ENCODE measurements at places on chromosomes 1 and 21.
A peak's percentile ranks its signal among the peaks of the same experiment; 100 is the strongest.

DNA sequence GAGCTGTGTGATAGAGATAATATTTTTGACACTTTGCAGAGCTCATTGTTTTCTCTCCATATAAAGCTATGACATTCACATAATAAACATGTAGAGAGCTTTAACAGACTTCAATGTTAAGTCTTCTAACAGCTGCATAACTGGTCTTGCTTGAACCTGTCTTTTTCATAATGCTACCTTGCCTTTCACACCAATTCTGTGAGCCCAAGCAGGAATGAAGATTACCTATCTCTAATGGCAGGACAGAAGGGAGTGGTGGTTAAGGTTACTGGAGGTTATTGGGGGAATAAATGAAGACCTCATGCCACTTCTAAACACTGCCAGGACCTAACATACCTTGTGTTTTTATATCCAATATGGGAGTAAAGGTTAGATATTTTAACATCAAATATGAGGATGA, 2.3 kb upstream of the CD55 start:
- no peak for DNase-seq

DNA sequence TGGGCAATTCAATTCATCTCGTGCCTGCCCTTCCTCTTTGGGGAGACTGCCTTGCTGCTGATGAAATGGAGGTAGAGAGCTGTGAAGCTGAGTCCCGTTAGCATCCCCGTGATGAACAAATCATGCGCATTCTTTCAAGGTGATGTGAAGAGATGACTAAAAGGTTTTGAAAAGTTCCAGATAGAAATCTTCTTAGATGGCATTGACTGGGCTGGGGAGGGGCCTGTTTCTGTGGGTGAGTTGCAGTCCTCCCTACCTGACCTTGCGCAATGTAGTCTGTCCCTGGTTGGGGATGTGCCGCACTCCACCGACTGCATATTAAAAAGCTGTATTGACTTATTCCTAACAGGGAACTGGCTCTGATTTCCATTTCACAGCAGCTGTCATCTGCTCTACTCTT, 49.6 kb downstream of the ST6GALNAC3 start:
- no peak for DNase-seq

DNA sequence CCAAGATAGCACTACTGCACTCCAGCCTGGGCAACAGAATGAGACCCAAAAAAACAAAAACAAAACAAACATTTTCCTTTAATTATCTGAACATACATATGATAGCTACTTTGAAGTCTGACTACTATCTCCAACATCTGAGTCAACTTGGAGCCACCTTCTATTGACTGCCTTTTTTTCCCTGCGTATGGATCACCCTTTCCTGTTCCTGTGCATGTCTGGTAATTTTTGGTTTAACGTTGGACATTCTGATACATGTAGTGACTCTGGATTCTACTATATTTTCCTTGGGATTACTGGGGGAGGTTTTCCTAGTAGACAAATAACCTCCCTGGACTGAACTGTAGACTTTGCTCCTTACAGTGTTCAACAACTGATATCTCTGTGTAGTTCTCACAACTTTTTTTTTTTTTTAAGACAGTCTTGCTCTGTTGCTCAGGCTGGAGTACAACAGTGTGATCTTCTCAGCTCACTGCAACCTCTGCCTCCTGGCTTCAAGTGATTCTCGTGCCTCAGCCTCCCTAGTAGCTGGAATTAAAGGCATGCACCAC, 70.3 kb downstream of the KIAA0319L start:
- DNase-seq = no peak

DNA sequence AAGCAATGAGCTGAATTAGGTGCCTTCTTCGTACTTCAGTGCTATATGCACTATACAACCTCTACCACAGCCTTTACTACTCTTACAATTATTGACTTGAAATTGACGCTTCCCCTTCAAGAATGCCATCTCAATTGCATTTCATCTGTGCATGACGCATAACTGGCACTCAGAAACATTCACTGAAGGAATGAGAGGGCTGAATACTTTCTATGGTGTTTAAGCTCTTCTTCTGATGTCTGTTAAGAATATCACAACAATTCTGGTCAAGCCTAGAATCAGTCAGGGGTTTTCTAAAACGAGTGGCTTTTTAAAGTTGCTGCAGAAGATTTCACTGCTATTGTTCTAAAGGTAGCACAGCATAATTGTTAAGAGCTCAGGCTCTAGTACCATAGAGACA, 11.5 kb downstream of the DENND1B start:
- no peak for DNase-seq

DNA sequence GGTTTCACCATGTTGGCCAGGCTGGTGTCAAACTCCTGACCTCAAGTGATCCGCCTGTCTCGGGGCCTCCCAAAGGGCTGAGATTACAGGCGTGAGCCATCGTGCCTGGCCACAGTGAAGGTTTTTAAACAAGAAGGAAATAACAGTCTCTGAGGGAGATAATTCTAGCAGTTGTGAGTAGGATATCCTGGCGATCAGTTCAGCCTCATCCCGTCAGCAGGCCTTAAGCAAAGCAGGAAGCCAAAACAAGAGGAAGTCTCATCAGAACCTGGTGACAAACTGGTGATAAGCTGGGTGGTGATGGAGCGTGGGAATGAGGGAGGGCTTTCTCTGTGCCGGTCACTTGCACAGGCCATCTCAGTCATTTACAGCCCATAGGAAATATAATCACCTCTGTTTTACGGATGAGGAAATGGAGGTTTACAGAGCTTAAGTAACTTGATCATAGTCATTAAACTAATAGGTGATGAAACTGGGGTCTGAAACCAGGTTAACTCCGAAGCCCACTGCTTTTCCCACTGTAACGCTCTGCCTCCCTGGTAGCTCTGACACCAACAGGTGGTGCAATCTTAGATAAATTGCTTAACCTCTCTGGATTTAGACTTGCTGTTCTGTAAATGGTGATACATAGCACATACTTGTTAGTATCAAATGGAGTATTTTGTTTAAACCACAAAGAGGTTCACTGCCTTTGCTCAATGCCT, 40.8 kb upstream of the A3GALT2 start:
- DNase-seq = no peak

DNA sequence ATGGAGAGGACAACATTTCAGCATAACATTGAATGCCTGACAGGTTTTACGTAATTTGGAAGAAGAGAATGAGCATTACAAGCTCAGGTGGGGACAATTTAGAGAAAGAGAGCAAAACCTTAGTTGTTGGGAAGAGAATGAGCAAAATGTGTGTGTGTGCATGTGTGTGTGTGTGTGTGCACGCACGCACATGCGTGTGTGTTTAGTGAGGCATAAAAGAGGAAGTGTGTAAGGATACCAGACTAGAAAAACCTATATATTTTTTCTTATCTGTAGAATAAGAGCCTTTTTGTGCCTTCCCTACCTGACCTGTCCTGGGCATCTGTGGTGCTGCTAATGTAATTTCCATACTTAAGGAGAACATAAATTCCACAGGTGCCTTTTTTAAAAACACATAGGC, 99.0 kb upstream of the PLXNA2 start:
- no peak for DNase-seq

- no peak for DNase-seq
Observed at GRCh38 chr1:156114919-156115513, 505 bp downstream of the LMNA start.

DNA sequence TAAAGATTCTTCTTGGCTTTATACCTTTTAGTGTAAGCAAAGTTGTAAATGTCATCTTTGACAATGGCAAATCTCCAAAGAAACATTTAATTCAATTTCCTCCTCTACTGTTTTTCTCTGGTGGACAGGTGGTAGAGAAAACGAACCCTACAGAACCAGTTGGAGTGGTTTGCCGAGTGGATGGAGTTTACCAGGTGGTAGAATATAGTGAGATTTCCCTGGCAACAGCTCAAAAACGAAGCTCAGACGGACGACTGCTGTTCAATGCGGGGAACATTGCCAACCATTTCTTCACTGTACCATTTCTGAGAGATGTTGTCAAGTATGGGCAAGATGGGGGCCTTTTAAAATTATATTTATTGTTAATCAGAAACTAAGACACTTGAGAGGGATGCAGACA, 25.8 kb downstream of the UAP1 start:
- no peak for DNase-seq

DNA sequence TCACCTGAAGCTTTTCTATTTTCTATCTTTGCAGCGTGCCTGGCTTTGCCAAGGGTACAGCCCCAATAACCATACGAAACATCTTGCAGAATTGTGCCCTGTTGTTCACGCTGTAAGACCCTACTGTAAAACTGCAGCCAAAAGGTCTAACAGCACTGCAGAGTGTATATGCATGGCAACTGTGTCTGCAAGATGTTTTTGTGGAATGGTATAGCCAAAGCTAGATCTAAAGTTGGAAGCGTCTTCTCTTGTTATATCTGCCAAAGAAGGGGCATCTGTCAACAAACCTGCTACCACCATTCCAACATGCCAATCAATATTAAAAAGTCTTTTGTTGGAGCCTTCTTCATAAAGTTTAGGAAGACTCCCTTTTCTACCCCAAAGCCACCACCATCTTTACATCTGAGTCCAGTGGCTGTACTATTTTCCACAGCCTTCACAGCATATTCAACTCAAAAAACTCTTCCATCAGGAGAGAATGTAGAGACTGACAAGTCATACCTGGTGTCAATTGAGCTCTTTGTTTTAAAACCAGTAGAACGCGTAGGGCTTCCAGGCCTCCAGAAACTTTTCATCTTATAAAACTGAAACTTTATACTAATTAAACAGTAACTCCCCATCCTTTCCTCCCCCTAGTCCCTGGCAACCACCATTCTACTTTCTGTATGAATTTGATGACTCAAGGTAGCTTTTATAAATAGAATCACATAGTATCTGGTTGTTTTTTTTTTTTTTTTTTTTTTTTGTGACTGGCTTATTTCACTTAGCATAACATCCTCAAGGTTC, 40.0 kb downstream of the ZSCAN20 start:
- no peak for DNase-seq

DNA sequence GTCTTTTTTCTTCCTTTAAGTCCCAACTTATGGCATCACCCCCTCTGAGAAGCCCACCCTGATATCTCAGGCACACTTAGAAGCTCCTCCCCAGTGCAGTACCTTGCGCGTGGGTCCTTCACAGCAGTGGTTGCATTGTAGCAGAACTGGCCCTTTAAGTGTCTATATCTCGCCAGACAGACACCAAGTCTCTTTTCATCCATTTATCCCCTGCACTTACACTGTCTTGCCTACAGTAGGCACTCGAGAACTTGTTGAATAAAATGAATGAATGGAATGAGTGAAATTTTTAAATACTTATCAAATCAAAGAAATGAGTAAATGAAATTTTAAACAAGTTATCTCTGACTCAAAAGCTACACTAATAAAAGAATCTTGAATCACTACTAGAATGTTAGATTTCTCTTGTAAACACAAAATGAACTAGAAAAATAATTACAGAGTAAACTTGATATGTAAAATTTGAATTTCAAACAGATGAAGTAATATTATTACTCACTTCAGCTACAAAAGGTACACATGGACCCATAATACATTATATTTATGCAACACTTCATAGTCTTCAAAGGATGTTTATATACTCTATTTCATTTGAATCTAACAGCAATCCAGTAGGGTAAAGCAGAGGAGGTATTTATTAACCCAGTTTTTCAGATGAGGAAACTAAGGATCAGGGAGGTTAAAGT, 54.7 kb upstream of the MAN1A2 start:
- no peak for DNase-seq

GRCh38 chr1:236370420-236370819, 23.7 kb upstream of the EDARADD start:
- DNase-seq = no peak

GRCh38 chr1:54857746-54858561, 29.0 kb downstream of the DHCR24 start:
- no peak for DNase-seq

DNA sequence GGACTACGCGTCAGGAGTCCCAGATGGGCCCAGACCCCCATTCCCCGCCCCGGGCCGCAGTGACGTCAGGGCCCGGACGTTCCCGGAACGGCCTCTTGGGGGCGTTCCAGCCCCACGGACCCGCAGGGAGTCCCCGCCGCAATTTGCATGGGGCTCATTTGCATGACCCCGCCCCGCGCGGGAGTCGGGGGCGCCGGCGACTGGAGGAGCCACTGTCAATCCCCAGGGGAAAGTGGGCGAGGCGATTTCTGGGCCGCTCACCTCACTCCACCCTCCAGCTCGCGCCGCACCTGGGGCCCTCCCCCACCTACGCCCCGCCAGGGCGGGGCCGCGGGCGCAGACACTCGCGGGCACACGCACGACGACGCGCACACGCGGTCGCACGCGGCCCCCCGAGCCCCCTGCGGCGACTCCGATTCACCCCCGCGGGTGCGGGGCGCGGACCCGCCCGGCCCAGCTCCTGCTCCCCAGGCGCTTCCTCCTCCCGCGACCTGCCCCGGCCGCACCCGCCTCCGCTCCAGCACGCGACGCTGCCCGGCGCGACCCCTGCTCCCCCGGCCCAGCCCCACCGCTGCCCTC, 13.2 kb downstream of the AGRN start:
- DNase-seq = peak; percentile 95

DNA sequence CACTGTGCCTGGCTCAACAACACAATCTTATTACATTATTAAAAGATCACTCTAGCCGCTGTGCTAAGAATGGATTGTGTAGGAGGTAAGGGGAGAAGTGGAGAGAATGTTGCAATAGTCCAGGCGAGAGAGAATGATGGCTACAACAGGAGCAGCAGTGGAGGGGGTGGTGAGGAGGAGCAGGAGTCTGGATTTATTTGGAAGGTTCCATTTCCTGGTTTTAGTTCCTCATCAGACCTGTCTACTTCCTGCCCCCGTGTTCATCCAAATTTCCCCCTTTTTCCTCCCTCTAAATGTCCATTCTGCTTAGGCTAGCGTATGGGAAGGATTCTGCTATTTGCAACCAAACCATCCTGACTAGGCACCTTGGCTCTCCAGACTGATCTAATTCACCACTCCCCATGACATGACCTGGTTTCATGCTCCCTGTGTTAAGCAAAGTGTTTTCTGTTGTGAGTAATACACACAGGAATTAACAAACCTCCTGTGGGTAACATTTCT, 35.1 kb upstream of the EYA3 start:
- DNase-seq = no peak

- DNase-seq = no peak
Observed at GRCh38 chr21:45867041-45867666, 114.4 kb upstream of the COL6A1 start.

- no peak for DNase-seq
Observed at GRCh38 chr1:153556348-153556747, 7.3 kb upstream of the S100A3 start.

- DNase-seq = no peak
Observed at GRCh38 chr1:239858057-239858456, 233.6 kb upstream of the FMN2 start.

DNA sequence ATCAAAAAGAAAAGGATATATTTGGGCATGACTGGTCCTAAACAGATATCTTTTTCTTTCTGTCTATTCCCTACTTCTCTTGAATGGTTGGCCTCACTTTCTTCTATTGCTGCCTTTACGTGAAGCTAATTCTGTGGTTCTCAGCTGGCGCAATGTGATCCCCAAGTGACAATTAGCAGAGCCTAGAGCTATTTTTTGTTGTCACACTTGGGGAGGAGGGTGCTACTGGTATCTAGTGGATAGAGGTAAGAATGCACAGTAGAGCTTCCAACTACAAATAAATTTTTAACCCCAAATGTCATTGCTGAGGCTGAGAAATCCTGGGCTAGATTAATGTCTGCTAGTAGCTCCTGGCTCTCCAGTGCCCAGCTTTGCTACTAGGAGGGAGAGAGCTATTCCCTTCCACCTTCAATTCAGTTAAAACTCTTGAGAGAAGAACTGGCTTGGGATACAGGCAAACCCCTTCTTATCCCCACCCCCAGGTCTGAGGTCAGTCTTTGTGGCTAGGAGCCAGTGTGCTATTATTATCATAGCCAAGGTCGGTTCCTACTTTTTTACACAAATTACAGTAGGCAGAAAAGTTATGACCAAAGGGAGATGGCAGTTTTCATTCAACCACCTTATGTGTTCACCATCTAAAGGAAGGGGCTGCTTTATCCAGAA, 102.1 kb downstream of the SNX7 start:
- DNase-seq = no peak

- no peak for DNase-seq
Observed at GRCh38 chr1:152190589-152190988, 31.6 kb upstream of the RPTN start.
